GM04504 (cell line): ENCODE measurements at places on chromosomes 1 and 21.

DNA sequence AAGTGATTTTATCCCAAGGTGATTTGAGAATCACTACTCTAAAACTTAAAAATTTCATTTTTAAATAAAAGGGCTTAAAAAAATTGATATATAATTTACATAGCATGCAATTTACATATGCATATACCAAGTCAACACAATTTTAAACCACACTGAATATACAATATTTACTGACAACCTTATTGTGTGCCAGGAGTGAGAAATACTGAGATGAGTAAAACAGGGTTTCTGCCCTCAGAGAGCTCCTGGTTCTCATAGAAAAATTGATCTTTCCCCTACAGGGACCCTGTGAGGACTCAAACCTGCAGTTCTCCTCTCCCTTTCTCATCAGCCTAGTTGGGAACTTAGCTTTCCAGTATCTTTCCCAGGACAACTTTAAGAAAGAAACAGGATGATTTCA lies 27.0 kb downstream of the PLPP3 start:
- no peak for DNase-seq

DNA sequence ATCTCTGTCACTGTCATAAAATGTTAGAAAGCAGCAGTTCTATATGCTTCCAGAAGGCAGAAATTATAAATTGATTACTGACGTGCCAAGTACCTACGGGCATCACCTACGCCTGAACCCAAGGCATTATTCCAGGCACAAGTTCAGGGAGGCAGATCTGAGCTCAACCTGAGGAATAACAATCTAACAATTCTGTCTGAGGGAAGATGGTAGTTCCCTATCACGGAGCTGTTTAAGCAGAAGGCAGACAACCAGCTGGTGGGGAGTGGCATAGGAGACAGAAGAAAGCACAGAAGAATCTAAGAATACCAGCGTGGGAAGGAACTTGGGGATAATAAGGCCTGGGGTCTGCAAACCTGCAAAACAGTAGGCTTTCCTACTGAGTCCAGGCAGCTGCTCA lies 40.4 kb downstream of the SLC9A1 start:
- DNase-seq: no peak

DNA sequence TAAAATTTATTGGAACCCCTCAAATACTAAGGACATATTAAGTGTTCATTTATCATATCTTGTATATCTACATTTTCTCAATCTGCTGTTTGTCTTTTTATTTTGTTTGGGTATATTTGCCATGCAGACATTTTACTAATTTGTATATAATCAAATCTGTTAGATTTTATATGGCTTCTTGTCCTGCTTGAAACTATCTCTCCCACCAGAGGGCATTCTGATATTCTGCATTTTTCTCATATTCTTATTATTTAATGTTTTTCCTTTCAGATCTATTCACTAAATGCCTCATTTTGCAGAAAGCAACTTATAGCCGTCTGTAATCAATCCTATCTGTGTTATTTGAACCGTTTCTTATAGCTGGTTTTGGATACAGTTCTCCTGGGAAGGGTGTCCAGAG lies 745.5 kb downstream of the LRRIQ3 start:
- DNase-seq: no peak

- no peak for DNase-seq
Measured at GRCh38 chr1:57512386-57512785, 88.5 kb upstream of the DAB1 start.

DNA sequence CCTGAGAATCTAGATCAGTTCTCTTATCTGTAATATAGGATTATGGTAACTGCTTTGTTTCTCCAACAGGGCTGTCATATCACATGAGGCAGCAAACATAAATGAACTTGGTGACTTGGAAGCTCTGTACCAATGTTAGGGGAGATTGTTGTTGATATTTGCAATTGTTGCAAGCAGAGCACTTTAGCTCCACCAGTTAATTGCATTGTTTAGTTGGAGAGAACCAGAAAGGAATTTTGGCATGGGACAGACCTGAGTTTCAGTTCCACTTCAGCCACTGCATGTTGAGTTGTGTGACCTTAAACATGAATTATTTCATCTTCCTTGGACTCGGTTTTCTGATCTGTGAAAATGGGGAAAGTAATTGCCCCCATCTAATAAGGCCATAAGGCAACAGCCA lies 142.3 kb upstream of the JUN start:
- DNase-seq: no peak

- DNase-seq: no peak
Measured at GRCh38 chr1:26418865-26419349, 8.3 kb downstream of the LIN28A start.

DNA sequence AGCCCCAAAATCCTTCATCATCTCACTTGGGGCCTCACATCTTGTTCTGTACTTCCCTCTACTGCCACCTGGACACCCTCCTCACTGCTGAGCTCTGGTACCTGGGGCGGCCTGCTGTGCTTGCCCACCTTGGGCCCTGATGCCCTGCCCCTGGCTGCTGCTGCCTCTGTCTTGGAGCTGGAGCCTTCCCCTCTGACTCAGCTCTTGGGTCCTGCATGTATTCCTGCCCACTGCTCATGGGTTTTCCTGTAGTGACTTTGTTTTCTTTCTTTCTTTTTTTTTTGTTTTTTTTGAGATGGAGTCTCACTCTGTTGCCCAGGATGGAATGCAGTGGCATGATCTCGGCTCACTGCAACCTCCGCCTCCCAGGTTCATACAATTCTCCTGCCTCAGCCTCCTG lies 37.5 kb downstream of the TRAPPC10 start:
- no peak for DNase-seq

DNA sequence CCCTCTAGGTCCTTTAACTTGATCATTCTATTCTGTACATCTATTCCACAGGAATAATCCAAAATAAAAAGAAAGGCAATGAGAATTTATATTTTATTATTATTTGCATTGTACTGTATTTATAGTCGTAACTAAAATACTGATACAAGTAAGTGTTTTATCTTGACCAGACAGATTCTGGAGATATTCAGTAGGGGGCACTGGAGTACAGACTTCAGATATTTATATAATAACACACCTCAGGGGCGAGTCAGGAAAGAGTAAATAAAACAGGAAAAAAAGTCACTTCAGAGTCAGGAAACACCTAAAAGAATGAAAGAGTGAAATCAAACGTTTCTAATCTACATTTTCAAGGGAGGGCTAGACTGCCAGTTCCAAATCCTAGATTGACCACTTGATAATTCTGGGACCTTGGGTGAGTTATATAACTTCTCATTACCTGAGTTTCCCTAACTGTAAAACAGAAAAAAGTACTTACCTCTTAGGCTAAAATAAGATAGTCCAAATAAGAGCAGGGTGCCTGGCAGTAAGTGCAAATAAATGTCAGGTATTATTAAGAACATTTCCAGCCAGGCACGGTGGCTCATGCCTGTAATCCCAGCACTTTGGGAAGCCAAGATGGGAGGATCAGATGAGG lies 31.1 kb upstream of the MTF1 start:
- DNase-seq: peak; percentile 4

GRCh38 chr1:119007339-119007669 lies 19.2 kb upstream of the TBX15 start:
- no peak for DNase-seq

GRCh38 chr1:205983925-205984725 lies 19.1 kb downstream of the RAB7B start:
- DNase-seq: no peak

GRCh38 chr1:158283965-158284364 lies 5.8 kb upstream of the CD1C start:
- no peak for DNase-seq

- no peak for DNase-seq
Measured at GRCh38 chr1:98278055-98278454, 357.2 kb upstream of the DPYD start.

GRCh38 chr1:20578721-20579395 lies 10.0 kb upstream of the CDA start:
- no peak for DNase-seq
